Effector memory CD4-positive, alpha-beta T cell (primary cell): ENCODE measurements at places on chromosomes 2 and 18.
A peak's percentile ranks its signal among the peaks of the same experiment; 100 is the strongest.

DNA sequence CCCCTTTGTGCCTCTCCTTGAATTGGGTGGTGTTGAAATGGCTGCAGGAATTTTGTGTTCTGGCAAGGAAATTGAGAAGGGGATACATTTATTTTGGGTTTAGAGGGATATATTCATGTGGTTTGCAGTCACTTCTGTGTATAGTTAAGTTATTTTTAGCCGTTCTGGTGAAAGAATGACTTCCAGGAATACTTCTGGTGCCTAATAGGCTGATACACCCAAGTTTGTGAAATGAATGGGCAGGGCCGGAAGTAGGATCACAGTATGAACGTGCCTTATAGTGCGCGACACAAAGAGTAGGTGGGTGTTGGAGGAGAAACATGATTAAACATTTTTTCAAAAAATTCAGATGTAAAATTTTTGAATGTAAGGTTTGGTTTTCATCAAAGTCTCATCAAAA is 168.6 kb upstream of the ATP5MC3 start:
- DNase-seq: no peak

DNA sequence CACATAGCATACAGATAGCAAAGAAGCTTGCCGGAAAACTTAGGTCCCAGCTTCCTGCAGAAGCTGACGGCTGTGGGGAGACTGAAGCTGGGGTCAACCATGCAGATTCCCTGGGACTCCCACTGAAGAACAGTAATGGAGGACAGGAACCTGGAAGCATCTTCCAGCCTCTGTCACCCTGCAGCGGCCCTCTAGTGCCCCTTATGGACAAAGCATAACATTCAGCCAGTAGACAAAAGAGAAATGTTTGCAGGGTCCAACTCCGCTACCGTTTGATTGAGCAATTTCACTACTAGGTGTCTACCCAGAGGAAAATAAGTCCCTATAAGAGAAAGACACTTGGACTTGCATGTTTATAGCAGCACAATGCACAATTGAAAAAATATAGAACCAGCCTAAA is 460.6 kb downstream of the CNTNAP5 start:
- DNase-seq: no peak

GRCh38 chr18:34038086-34038485 is 186.6 kb downstream of the NOL4 start:
- DNase-seq: no peak

GRCh38 chr2:130342533-130343275 is at the start of gene IMP4:
IMP4 (plus strand) TSS chr2:130342897; CDS start chr2:130342933, 36 bp downstream.
- DNase-seq: peak; percentile 96

- no peak for DNase-seq
Measured at GRCh38 chr2:86661333-86661732, 37.7 kb upstream of the RNF103 start.

GRCh38 chr18:79010802-79011201 is 31.2 kb downstream of the SALL3 start:
- no peak for DNase-seq

GRCh38 chr2:198701481-198701880 is 756.3 kb downstream of the SATB2 start:
- DNase-seq: no peak

DNA sequence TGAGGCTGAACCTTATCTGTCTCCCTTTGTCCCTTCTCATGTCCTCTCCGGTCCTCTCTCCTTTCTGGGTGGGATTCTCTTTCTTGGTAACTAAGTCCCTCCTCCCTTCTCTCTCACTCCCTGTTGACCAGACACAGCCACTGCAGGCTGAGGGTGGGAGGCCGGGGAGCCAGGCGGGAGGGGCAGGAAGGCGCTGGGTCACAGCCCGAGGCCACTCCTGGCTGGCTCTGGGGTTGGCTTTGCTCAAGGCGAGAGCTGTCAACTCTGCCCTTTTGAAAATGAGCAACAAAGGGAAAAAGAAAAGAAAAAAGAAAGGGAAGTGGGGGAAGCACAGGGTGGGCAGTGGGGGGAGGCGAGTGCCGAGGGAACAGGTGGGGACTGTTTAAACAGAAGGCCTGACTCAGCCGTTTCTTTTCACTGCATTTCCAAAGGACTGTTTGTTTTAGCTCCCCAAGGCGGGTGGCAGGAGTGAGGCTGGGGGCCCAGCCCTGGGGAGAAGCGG is 70.5 kb upstream of the IGFBP5 start:
- DNase-seq: no peak

- DNase-seq: no peak
Measured at GRCh38 chr18:3383381-3383915, 66.5 kb upstream of the TGIF1 start.

DNA sequence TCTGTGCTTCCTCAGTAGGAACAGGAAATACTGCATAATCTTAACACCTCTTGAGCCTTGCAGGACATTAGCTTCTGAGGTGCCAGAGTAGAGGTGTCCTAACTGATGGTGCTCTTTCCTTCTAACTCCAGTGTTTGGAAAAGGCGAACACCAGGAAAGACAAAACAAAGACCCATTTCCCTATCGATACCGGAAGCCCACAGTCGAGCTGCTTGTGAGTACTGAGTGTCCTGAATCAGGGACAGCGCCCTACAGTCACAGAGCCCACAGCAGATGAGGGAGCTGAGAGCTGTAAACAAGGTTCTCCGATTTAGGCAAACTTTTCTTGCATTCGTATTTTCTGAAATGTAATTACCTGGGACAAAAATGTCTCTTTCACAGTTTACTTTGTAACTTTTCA is 50.7 kb downstream of the SLC14A2 start:
- no peak for DNase-seq

GRCh38 chr2:182941919-182942318 is 75.5 kb upstream of the FRZB start:
- DNase-seq: no peak

GRCh38 chr2:205680067-205680466 is 2.2 kb upstream of the NRP2 start:
- peak; percentile 8 for DNase-seq

GRCh38 chr18:25305584-25305983 is 46.4 kb downstream of the ZNF521 start:
- DNase-seq: no peak

DNA sequence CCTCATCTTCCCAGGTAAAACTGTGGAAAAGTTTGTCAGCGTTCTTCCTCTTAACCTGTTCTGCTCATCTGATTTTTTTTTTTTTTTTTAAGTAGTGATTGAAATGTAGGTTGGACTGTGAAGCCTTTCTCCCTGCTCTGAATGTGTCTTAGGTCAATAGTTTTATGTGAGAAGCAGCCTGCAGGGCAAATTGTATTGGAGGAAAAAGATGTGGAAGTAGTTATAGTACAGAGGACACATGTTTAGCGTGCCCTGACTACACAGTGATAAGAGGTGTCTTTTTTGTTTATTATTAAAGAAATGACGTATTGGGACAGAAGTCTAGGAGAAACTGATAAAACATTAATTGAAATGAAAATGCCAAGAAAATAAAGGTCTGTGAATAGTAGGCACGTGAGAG is 1.5 kb downstream of the MTA3 start:
- DNase-seq: no peak

DNA sequence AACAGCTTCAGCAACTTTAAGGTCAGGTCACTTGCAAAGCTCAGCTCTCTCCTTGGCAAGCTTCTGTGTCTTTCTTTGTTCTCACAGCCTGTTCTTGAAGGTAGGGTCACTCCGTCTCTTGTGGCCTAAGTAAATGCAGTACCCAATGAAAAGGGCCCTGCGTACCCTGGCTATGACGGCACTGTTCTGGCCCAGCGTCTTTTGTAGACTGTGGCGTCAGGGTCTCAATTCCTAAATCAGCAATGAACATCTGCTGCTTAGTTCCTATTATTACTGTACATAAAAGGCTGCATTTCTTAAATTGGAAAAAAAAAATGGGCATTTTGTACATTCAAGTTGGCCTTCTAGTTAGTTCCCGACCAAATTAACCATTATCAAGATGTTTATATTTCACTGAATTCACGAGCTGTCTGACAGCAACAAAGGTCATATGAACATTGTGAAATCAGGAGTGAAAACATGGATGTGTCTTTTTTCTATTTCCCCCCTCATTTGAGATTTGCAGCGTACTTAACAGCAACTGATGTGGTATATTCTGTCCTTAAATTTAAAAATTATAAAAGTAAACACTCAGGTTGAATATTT is 17.0 kb upstream of the MTCL1 start:
- DNase-seq: no peak

GRCh38 chr2:119423108-119423444 is 8.6 kb upstream of the TMEM37 start:
- no peak for DNase-seq

GRCh38 chr2:42523341-42523740 is 29.6 kb upstream of the KCNG3 start:
- DNase-seq: no peak

GRCh38 chr2:229027353-229028105 is 243.6 kb downstream of the PID1 start:
- DNase-seq: no peak

- no peak for DNase-seq
Measured at GRCh38 chr2:2184549-2185249, 146.4 kb downstream of the MYT1L start.

DNA sequence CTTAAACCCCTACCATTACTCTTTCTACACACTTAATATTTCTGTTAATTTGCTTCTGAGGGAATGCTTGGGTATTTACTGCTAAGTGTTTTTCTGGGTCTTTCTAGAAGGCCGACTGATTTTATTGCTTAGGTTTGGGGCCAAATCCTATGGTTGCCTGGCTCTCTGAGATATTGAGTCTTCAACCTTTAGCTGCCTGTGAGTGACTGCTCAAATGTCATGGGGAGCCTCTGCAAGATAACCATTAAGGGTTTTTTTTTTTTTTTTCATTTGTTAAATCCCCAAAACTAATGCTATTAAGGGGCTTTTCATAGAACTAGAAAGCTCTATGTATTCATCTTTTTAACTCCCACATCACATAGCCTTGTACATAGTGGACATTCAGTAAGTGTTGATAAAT is 5.0 kb downstream of the OSBPL6 start:
- DNase-seq: no peak
